ENCODE measurements at places on chromosomes 1 and 21.

DNA sequence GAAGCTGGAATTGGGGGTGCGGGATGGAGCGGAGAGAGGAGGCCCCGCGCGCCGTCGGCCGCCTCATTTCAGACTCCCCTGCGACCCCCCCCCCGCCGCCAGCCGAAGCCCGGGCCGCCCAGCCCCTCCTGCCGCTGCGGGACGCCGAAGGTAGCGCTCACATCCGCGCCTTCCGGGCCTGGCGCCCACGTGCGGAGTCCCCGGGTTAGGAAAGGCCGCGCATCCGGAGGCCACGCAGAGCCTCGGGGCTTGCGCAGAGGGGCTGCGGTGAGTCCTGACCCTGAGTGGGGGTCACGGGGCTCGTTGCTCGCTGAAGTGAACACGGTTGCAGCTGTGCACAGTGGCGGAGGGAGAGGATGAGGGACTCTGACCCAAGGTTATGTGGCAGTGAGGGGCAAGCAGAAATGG lies 552 bp upstream of the ZNF496 start:
- DNase-seq, result peak; percentile 45

GRCh38 chr1:116679828-116680628 lies 12.5 kb upstream of the IGSF3 start:
- no peak for DNase-seq

- no peak for DNase-seq
Measured at GRCh38 chr1:44407430-44408211, 2.6 kb downstream of the RNF220 start.

DNA sequence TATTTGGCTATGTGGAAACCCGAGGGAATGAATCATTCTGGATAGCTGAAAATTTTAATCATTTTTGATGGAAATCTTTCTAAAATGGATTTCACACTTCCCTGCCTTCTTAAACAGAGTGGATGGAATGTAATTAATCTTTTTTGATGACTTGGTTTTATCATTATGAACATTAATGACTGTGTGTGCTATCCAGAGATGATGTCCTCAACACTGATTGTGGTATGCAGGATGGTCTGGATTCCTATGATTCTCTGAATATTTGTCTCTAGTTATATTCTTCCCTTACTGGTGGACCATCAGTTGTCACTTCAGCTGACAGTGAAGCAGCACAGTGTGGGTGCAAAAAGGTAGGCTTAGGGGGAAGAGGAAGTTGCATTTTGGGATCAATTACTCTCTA lies 513.5 kb downstream of the LMO4 start:
- DNase-seq, result no peak

GRCh38 chr1:68231627-68232288 lies 565 bp downstream of the WLS start:
- peak; percentile 63 for DNase-seq

- DNase-seq, result no peak
Measured at GRCh38 chr21:35995522-35996088, 64.7 kb downstream of the SETD4 start.

GRCh38 chr21:44556879-44557278 lies 1.7 kb downstream of the KRTAP10-3 start:
- no peak for DNase-seq

DNA sequence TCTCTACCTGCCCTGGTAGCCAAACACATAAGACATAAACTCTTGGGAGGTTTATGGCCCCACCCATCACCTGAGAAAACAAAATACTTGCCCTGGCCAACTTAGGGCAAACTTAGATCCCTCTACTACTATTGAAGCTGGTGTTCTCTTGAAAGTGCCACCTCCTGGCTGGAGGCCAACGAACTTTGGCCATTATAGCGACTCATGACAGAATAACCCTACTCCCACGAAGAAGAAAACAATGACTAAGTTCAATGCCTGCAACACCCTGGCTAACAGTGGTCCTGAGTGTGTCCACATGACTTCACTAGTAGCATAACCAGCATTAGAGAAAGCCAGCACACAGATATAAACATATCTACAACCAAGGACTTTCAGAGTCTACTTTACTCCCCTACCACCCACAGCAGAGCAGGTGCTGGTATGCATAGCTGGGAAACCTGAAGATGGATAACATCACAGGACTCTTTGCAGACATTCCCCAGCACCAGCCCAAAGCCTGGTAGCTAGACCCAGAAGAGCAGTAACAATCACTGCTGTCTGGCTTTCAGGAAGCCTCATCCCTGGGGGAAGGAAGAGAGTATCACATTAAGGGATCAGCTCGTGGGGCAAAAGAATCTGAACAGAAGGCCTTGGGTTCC lies 81.0 kb downstream of the SLC30A10 start:
- peak; percentile 4 for DNase-seq

DNA sequence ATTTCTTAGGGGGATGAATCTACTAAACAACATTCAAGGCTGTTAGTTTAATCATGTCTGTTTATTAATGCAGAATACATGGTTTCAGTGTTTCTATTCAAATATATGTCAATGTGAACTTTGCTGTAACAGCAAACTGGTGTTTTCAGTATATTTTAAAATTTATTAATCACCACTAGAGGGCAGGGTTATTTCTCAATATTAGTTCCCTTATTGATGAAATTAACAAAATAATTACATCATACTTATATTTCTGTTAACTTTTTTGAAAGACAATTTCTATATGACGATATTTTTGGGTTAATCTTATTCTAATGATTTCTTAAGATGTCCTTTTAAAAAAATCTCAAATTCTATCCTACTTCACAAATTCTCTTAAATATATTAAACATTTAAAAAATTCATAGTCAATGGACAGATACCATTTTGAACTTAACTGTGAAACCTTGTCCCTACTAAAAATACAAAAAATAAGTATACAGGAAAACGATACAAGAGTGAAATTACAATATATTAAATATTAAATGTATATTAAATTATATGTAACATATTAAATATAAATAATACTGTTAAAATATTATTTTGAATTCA lies 1034.1 kb upstream of the PRMT6 start:
- peak; percentile 12 for DNase-seq

DNA sequence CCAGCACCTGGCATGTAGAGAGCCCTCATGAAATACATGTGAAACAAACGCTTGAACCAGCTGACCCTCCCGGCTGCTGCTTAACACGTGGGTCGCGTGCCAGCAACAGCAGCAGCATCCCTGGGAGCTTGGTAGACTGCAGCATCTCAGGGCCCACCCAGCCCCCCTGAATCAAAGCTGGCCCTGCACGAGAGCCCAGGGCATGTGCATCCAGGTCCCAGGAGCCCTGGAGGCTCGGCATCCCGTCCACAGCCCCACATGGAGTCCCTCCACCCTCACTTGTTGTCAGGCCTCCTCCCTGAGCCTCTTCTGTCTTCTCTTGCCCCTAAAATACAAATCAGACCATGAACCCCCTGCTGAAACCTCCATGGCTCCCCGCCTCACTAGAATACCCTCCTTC lies 123.1 kb downstream of the MATN1 start:
- DNase-seq, result no peak

GRCh38 chr1:83978056-83978455 lies 20.9 kb downstream of the TTLL7 start:
- DNase-seq, result no peak

- DNase-seq, result no peak
Measured at GRCh38 chr1:26166719-26167281, 2.0 kb downstream of the C1orf232 start.

DNA sequence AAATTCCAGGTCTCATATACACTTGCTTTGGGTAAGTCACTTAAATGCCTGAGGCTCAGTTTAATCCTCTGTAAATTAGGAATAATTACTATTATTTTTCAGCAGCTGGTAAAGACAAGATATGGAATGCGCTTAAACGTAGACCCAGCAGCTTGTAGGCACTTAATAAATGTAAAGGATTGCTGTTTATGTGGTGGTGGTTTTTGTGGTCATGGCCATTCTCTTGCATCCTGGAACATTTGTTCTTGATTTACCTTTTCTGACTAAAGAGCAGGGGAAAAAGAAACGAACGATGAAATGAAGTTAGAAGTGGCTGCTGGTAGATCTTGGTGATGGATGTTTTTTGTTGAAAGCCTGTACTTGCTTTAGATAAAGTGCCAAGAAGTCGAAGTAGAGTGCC lies 195.0 kb upstream of the FOXD3 start:
- DNase-seq, result no peak

DNA sequence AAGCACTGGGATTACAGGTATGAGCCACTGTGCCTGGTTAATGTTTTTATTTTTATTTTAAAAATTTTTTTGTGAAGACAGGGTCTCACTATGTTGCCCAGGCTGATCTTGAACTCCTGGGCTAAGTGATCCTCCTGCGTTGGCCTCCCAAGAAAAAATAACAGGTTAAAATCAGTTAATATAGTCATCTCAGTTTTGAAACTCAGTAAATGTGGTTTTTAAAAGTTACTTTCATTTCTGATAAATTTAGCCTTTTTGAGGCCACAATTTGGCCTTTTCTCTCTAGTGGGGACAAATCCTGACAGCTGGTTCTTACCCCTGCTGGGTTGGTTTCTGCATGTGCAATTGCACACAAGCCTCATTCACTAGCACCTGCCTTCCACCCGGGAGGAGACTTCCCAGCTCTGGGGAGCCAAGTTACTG lies 13.3 kb downstream of the PMF1 start:
- DNase-seq, result no peak

DNA sequence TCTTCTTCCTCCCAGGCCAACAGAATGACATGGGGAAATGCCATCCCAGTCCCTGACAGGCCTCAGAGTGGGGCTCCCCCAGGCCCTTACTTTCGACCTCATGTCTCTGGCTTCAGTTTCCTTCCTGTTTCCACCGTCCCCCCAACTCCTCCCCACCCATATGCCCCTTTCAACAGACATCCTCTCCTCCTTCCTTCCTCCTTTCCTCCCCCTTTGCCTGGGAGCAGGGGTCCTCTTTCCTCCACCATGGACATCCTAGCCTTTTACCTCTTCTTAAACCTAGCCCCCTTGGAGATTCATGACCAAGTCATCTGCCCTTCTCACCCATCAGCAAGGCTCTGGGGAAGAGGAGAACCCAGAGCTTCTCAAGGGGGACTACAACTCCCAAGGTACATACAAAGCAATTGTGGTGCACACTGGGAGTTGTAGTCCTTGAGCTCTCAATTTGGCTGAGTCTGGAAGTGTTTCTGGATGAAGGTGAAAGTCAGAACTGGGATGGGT lies 4.0 kb downstream of the ZBTB7B start:
- no peak for DNase-seq

GRCh38 chr1:248856176-248856575 lies 2.7 kb downstream of the ZNF692 start:
- DNase-seq, result no peak

- DNase-seq, result no peak
Measured at GRCh38 chr1:30286988-30287839, 436.2 kb downstream of the MATN1 start.

DNA sequence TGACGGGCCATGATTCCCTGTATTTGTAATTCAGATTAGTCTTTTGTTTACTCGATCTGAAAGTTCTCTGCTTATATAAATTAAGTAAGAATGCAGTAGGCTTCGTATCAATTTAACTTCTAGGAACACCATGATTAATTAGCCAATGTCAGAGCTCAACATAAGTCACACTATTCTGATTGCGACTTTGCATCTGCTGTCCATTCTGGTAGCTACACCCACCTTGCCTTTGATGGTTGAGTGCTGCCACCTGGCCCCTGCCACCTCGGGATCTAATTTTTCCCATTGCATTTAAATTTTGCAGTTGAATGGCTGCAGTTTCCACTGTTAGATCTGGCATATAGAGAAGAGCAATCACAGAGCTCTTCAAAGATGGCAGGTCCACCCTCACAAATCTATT lies 140.0 kb downstream of the LTN1 start:
- no peak for DNase-seq

DNA sequence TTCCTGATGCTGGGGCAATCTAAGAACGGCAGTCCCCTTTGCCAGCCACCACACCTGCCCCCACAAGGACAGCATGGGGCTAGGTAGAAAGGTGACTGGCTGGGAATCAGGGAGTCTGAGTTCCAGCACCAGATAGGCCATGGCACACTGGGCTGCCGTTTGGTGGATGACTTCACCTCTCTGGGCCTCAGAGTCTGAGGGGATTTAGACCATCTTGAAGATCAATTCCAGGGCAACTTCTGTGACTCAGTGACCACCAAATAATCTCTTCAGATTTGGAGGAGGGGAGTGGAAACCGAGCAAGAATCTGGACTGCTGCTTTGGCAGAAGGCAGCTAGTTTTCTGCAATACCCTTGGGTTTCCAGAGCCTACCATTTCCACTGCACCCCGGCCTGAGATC lies 92.1 kb upstream of the EDN2 start:
- DNase-seq, result no peak

DNA sequence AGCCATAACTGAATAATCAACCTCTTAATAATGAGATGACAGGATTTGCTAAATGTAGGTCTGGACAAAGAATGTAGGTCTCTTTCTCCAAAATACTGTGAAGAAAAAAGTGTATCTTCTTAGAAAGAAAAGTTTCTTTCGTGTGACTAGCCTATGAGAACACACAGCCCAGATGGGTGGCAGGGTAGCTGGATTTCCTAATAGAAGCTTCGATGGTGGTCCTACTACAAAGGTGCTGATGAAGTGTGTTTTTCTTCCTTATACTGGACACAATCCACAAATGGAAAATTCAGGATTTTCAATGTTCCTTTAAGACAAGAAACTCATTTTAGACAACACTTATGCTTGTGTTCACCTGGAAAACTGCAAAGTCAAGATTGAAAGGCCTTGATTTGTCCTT lies 90.2 kb upstream of the ZNHIT6 start:
- DNase-seq, result no peak

- peak; percentile 86 for DNase-seq
Measured at GRCh38 chr1:41670217-41670957, 185.9 kb upstream of the EDN2 start.

DNA sequence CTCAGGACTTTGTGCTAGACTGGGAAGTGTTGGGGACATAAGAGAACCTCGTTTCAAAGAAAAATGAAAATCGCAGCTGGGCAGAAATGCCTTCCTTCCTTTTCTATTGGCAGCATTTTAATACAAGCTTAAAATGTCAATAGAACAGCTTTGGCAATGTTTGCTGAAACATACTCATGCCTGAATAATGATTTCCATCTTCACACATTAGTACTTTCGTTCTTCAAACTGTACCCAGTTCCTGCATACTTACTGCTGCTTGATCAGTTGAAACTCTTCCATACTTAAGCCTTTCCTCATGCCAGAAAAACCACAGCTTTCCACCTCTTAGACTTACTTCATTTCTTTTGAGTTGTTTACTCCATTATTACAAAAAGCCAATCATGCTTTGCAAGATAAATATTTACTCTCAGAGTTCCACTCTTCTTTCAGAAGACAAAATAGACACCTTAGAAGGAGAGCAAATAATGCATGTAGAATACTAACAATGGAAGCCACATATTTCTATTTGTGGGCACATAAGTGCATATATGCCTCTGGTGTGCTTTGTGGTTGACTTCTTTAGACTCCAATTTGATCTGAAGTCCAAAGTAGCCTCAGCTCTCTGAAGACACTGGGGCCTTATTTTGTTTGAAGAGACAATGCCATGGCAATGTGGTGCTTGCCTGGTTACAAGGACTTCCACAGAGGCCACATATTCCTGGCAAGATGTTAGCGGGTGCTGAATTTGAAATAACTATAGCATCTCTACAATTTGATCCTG lies 22.7 kb upstream of the CD55 start:
- peak; percentile 28 for DNase-seq

DNA sequence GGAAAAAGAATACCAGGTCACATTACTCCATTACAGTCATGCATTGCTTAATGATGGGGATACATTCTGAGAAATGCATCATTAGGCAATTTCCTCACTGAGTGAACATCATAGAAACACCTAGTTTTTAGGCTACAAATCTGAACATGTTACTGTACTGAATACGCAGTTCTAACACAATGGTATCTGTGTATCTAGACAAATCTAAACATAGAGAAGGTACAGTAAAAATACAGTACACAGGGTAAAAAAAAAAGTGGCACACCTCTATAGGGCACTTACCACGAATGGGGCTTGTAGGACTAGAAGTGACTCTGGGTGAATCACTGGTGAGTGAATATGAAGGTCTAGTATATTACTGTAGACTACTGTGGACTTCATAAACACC lies 115.7 kb downstream of the AKT3 start:
- peak; percentile 79 for DNase-seq
